ENCODE measurements at places on chromosomes 5 and 9. TPM values are rescaled to one million over a fixed set of nuclear protein-coding genes. Genes with fewer than 3 reads are reported as not detected.

- DNase-seq: no peak
Measured at GRCh38 chr9:131298341-131298740, 8.8 kb downstream of the PLPP7 start.

- no peak for DNase-seq
Measured at GRCh38 chr9:101324245-101324804, 60.5 kb downstream of the BAAT start.

DNA sequence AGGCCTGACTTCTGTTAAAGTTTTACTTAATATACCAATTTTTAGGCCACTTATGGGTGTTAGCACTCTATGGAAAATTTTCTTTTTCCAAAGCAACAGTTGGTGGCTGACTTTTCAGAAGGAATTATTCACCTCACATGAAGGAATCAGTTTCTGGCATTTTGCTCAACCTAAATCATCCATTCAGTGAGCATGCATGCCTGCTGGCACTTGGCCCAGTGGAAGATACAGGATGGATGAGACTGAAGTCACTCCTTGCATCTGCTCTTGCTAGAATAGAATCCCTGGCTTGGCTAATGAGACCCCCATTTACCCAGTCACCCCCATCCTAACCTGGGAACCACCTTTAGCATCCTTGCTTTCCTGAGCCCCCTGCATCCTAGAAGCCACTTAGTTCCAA is 131.7 kb downstream of the WDR41 start:
- DNase-seq: no peak

GRCh38 chr5:30981576-30981975 is 211.9 kb upstream of the CDH6 start:
- no peak for DNase-seq

DNA sequence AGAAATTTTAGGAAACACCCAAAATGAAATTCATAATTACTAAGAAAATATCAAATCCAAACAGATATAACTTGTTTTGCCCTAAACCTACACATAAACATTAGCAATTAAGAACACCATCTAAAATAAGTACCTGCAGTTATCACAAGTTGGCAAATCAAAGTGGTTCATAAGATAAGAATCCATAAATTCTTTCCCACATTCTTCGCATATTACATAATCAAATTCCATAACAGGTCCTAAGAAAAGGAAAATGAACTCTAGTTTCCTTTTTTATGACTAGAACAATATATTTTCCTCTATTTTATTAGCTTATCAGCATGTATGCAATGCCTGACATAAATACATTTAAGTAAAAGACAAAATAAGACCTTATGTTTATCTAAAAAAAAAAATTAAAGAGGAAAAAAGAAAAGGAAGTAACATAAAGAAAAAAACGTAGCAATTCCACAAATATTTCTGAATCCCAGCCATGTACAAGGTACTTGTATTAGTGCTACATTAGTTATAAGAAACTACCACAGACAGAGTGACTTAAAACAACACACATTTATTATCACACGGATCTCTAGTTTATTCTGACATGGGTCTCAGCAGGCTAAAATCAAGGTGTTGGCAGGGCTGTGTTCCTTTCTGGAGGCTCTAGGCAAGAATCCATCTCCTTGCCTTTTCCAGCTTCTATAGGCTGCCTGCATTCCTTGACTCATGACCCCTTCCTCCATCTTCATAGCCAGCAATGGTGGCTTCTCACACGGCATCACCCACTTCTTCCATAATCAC is 7.5 kb downstream of the XPA start:
- no peak for DNase-seq

GRCh38 chr9:95003689-95004410 is 277.4 kb downstream of the AOPEP start:
- DNase-seq: no peak

DNA sequence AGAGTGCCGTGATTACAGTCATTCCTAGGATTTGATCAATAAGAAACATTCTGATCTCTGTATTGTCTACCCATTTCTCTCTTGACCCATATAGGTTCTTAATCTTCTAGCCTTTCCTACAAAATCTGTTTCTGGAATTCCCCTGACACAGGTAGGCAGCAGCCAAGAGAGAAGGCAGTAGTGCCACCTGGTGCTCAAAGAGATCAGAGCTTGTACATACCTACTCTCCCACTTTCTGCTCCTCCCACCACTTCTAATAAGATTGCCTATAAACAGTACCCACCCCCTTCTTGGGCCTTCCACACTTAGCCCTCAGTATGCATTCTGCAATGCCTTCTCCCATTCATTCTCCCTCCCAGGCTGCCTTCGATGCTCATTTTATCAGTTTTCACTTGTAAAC is 117.4 kb upstream of the RORB start:
- DNase-seq: no peak

DNA sequence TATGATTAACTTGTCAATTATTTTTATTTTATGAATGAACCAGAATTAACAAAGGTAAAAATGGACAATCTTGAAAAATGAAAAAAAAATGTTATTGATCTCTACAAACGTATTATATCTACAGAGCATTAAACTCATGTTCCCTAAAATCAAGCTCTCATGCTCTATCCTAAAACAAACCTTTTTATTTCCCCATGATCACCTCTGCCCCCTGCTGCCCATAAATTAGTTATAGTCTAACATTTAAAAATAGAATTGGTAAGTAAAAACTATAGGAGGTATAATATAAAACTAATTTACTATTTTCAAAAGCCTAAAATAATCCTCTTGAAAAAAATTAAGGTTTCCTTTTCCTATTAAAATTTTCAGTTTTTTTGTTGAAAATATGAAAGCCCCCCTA is 168.0 kb upstream of the POU5F2 start:
- no peak for DNase-seq

- DNase-seq: no peak
Measured at GRCh38 chr9:36873247-36873875, 160.7 kb downstream of the PAX5 start.

- DNase-seq: no peak
Measured at GRCh38 chr9:94905606-94906005, 179.1 kb downstream of the AOPEP start.

Gene PCDHA4
- total RNA-seq: 0.43 TPM

Gene PRRX2
- 6.9 TPM for total RNA-seq

Data from right atrium auricular region (tissue), 2 donors.